Kidney capillary endothelial cell (primary cell): ENCODE measurements at places on chromosomes 5 and 9.

- DNase-seq = no peak
These were observed 95.4 kb upstream of the LIFR start for GRCh38 chr5:38651806-38652205.

DNA sequence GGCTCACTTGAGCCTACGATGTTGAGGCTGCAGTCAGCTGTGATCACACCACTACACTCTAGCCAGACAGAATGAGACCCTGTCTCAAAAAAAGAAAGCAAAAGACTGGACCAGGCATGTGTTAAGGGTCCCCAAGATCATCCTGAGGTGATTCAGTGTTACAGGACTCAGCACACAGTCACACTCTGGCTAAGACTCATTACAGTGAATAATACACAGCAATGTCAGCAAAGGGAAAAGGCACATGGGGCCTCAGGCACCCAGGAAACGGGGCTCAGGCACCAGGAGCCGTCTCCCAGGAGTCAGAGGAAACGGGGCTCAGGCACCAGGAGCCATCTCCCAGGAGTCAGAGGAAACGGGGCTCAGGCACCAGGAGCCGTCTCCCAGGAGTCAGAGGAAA, 39.2 kb upstream of the NRARP start:
- no peak for DNase-seq

DNA sequence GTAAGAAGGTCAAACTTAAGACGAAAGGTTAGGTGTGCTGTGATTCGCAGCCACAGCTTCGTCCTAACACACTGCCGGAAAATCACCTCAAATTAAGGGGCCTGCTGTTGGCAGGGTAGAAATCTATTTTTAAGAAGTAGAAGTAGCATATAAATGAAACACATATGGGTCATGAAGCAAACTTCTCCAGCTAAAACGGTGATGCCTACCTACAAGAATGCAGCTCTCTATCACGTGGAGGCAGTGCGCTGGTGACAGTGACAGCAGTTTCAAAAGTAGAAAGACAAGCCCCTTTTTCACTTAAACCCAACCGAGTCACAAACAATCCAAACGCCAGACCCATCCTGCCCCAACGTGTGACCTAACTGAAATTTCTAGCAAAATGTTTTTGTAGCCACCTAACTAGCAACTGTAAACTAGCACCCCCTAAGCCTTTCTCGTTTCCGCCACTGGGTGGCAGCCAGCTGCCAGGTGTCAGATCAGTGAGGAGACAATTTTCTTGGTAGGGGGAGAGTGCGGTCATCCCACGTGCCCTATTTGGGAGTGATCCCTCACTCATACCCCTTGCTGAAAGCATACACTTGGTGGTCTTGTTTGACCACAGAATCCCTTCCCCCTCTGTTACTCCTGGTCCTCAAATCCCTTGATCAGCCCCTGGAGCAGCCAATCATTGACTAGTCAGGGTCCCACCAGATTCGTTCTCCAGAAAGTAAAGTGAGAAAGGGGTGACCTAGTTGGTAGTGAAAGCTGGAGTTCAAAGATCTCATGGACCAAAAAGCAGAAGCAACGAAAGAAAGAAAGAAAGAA, 71.8 kb upstream of the MAMDC2 start:
- peak; percentile 51 for DNase-seq

GRCh38 chr9:127419348-127419747, 4.8 kb upstream of the ZNF79 start:
- no peak for DNase-seq

DNA sequence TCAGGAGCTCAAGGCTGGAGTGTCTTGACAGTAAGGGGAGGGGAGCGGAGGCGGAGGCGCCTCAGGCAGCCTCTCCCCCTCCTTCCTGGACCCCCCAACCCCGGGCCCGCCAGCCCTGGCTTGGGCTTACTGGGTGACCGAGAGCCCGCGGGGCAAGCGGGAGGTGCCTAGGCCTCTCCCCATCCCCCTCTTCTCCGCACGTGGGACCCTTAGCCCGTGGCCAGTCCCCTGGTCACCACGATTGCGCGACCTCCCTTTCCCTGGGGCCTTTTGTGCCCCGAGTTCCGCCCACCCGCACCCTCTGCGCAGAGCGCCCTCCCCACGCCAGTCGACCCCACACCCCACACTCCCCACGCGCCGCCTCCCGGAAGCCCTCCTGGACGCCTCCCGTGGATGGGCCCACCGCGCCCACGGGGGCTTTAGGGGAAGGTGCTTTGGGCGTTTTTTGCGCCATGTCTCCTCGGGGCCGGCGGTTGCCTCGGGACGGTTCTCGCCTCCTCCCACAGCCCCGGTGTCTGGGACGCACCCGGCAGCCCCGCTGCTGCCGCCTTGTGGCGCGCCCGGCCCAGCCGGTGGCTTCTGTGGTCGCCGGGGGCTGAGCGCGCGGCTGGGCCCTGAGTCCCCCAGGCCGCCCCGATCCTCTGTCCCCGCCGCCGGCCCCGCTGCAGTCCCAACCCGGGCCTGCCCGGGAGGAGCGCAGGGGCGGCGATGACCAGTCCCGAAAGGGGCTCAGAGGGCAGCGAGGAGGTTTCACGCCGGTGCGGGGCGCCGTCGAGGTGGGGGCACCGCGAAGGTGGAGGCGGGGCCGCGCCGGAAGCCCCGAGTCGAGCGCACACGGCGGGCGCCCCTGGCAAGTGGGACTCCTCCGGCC, 3.2 kb downstream of the TOR4A start:
- DNase-seq = no peak

- no peak for DNase-seq
These were observed 15.0 kb upstream of the IL12B start for GRCh38 chr5:159345336-159345735.

DNA sequence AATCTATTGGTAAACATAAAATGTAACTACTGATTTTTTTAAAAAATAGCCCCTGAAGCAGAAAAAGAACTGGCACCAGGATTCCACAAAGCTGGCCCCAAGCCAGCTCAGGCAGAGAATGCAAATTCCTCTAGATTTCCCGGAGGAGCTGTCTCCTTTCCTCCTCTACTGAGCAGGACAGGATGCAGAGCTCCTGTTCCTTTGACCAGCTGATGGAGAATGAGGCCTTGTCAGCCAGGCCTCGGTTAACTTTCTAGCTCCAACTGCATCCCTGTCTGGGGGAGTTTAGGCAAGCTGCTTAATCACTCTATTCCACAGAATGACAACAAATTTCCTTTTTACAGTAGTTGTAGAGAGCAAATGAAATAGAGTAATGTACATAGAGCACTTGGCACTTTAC, 155.5 kb downstream of the GNAQ start:
- DNase-seq = peak; percentile 54

DNA sequence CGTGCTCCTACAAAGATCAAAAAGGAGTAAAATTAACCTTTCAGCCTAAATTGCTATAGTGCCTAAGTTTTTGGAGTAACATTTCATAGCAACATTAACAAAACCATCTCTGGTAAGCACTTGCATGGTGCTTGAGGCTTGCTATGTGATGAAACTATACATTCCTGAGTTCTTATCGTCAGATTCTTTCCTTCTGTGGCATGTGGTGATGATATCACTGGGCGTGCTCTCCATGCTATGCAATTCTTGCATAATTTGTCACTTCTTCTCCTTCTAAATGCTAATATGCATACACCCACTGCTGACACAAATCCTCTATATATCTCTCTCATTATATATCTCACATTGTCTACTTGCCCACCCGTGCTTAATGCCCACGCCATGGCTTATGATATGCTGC, 2019.9 kb downstream of the MAT2B start:
- DNase-seq = no peak

GRCh38 chr9:17907779-17908508, 329.1 kb downstream of the SH3GL2 start:
- no peak for DNase-seq

GRCh38 chr5:108386345-108387061, 4.6 kb upstream of the FBXL17 start:
- no peak for DNase-seq

DNA sequence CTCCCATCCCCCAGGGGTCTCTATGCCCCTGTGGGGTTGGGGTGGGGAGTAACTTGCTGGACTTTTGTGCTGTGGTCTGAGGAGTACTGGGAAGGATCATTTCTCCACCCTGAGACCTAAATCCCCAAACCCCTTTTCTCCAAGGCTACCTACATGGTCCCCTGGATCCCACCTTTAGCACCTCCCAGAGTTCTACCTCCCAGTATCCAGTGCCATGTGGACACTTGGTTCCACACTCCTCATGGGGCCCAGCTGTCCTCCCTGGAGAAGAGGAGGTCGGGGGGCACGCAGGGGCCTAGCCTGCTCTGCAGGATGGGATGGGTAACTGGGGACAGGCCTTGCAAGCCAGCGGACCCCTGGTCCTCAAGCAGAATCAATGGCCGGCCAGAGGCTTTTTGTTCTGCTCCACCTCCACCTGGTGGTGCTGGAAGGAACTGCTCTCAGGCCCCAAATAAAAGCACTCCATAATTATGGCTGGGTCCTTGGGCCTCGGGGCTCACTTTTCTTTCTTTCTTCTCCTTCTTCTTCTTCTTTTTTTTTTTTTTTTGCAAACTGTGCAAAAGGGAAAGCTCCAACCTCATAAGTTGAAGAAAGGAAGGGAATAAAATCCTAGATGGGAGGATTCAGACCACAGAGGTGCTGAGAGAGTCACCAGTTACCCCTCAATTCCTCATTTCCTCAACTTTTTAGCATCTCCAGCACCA, 68.4 kb downstream of the PSD2 start:
- DNase-seq = peak; percentile 38

- DNase-seq = peak; percentile 38
These were observed 107.0 kb downstream of the TRIO start for GRCh38 chr5:14250084-14250695.

- DNase-seq = no peak
These were observed 84.8 kb downstream of the GTF3C4 start for GRCh38 chr9:132755096-132755495.

DNA sequence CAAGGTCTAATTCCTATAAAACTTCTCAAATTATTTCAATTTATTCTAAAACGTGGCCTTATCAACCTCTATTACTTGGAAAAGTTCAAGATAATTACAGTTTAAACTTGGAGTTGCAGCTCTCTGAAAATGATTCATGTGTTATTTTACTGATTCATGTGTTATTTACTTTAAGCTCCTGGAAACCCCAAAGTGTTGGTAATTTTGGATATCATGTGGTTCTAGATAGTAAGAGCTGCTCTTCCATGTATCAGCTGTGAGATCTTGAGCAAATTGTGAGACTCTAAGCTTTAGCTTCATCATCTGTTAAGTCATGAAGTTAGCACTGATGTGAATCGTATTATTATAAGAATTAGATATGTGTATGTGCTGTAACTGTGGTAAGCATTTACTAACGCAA, 749.2 kb downstream of the TLE4 start:
- DNase-seq = no peak

DNA sequence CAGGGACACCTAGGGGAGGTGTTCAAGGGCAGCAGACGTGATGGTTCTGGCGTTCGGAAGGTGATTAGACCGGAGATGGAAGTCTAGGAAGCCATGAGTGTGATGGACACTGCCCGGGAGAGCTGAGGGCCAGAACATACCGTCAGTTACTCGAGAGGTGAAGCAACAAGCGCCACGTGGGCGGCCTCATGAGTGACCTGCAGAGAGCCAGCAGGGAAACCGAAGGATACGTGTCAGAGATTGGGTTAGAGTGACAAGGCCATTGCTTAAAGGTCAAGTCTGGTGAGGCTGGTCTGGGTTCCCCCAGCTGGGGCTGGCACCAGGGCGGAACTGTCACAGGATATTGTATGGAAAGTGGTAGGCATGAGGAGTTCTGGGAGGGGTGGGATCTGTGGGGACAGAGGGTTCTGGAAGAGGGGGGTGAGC, 60.0 kb downstream of the C9orf50 start:
- DNase-seq = no peak

DNA sequence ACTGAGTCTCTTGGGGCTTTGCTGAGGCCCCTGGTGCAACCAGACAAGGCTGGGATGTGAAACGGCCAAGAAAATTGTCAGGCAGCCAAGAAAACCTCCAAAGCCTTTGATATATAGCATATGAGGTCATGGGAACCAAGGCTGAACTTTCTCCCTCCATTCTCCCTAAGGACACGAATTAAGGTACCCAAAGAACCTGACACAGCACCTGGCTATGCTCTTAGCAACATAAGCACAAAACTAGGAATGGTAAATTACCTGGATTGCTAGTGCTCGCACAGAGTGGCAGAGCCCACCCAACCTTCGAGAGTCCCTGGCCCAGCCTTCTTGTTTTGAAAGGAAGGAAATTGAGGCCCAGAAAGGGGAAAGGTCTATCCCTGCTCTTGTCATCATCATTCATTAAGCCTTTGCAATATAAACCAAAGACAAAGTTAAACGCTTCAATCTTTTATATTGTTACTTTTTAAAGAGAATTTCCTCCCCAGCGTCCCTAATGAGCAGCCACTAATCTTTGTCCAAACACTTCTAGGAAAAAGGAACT, 220.0 kb upstream of the NR4A3 start:
- no peak for DNase-seq

DNA sequence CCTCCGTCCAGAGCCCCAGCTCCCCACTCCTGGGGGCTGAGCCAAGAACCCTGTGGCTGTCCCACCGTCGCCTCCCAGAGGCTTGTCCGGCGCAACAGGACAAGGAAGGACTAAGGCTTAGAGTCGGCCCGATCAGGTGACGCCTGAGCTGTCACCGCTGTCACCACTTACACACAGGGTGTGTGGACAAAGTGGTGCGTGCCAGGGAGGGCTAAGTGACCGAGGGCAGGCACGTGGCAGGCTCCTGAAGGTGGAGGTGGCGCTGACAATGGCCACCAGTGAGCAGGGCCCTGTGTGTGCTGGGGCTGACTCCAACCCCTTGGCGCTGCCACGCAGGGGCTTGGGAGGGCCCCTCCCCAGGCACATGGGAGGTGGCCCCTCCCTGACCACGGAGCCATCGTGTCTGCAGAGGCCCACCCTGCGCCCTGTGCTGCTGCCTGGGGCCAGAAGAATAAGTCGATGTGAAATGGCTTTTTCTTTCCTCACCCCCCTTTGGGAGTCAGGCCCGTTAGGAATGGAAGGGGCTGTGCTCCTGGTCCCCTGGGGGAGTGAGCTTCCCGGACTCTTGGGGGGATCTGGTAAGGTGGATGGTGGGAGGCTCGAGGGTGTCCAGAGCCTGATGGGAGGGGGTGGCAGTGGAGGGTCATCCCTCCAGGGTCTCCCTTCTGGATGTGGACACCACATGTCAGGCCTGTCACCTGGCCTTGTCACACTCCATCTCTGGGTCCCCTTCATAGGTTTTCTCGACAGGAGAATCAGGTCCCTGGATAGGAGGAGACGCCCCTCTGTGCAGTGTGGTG, 2.6 kb upstream of the GPSM1 start:
- DNase-seq = no peak

DNA sequence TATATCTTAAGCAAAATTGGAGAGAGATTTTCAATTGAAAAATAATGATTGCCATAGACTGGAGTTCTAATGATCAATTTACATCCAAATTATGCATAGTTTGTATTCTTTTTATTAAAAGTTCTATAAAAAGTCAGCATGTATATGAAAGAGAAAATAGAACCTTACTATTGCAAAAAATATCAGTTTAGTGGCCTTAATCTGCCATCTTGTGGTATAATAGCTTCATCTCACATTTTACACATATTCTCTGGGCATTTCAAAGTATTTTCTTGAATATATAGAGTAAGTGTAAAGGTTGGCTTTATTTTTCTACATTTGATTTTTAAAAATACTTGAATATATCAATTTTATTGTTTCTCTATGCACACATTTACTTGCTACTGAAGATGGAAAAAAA, 1858.6 kb upstream of the CDH9 start:
- no peak for DNase-seq

GRCh38 chr5:89105836-89106235, 222.9 kb upstream of the MEF2C start:
- DNase-seq = no peak
